ENCODE measurements at places on chromosomes 12 and 14. TPM values are rescaled to one million over a fixed set of nuclear protein-coding genes. Genes with fewer than 3 reads are reported as not detected.
A peak's percentile ranks its signal among the peaks of the same experiment; 100 is the strongest.

- no peak for DNase-seq
These were observed 89.7 kb upstream of the PARP11 start for GRCh38 chr12:3962631-3963483.

- DNase-seq = no peak
These were observed 69.8 kb downstream of the EML1 start for GRCh38 chr14:99863059-99863458.

DNA sequence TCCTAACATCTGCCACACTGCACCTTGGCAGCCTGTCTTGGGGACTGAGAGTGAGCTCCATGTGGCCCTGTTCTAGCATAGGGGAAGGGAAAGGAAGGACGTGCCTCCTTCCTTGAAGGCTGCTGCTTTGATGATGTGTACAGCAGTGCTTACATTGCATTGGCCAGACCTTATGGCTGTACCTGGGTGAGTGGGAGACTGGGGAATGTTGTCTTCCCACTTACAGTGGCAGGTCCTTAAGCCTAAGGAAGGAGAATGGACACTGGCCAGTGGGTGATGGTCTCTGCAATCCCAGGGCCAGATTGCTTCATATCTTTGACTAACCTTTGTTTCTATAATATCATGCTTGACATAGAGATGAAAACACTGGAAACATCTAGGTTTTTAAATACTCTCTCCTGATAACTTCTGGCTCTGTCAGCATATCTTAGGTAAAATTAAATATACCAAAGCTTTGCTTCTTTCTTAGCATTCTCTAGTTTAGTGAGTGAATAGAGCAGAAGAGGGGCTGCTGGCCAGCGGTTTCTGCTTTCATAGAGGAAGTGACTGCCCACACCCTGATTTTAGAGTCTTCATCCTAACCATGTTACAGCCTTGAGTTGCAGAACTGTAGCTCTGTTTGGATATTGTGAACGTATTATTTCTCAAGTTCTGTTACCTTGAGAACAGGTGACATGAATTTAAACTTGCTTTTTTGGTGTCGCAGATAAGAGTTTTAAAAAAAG, 27.2 kb downstream of the KLC1 start:
- DNase-seq = no peak

DNA sequence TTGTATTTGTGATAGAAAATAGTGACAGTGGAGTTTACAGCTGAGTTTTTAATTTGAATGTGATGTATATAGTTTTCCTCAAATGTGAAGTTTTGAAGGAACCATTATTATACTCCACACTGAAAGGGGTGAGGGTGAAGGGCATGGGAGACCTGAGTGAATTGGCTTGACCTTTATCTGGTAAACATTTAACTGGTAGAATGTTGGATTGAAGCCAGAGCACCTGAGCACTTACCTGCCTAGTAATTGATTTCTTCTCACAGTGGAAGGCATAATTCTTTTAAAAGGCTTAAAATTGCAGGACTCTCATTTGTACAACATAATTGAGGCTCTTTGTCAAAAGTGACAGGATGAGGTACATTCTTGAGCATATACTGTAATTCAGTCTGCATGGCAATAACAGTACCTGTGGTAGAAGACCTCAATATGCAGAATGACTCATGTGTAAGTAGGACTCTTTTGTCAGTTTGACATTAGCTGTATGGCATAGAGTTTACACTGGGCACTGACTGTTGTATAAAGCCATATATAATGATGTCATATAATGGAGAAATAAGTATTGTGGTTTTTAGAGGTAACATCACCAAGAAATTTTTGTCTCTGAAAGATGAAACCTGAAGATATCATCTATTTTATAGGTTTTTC, 309.6 kb downstream of the TMTC2 start:
- no peak for DNase-seq

DNA sequence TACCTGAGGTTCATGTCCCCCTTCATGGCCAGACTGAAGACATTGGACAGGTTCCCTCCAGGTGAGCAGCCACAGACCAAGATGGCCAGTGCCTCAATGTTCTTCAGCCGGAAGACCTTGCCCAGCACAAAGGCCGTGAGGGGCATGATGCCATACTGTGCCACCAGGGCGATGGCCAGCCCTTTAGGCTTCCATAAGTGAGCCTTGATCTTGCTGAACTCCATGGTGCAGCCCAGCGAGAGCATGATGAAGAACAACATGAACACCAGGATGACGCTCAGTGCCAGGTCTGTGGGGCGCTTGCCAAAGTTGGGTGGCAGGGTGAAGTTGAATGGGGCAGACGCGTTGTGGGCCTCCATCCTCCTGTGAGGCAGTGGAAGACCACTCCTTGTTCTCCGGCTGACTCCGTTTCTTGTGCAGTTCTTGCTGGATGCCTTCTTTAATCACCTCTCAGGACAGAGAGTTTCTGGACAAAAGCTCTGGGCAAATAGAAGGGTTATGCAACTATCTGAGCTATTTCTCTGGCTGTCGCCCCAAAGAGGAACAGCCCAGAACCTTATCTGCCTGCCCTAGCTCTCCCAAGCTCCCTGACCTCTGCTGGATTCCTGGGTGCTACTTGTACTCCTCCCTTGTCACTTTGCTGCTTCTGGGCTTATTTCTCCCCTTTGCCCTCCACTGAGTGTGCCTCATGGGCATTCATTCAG, at the start of gene SLC10A1:
Gene SLC10A1 (minus strand): TSS at position 445 of the 704 bp plus-strand sequence. CDS start 86 bp downstream, at position 359.
- no peak for DNase-seq

DNA sequence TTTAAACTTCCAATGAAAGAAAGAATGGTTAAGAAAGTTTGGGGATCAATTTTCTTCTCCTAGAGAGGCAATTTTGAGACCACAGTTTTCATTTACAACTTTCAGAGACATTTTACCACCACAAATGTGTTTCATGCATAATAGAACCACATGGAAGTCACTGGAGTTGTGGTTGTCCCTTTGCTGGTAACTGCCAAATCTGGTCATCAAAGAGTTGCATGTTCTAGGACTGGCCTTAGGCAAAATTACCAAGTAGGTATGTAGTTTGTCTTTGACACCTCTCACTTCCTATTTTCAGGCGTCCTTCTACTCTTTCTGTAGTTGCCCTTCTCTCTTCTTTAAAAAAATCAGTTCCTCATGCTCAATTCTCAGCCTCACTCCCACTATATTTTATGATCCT, 54.3 kb upstream of the TMX1 start:
- no peak for DNase-seq

GRCh38 chr12:103529306-103529705, 33.5 kb upstream of the C12orf42 start:
- DNase-seq = peak; percentile 44

- DNase-seq = no peak
These were observed 10.7 kb downstream of the KANSL2 start for GRCh38 chr12:48671231-48671856.

- DNase-seq = no peak
These were observed 340.7 kb downstream of the DPF3 start for GRCh38 chr14:72553161-72553560.

DNA sequence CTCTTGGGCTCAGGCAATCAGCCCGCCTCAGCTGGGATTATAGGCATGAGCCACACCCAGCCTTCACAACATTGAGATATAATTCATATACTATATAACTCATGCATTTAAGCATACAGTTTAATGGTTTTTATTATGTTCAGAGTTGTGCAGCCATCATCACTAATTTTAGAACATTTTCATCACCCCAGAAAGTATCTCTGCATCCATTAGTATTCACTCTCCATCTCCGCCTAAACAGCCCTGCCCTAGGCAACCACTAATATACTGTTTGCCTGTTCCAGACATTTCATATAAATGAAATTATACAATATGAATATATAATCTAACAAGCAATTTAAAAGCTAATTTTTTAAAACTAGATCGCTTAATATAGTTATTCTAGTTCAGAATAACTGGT, 34.7 kb downstream of the TBK1 start:
- DNase-seq = no peak

DNA sequence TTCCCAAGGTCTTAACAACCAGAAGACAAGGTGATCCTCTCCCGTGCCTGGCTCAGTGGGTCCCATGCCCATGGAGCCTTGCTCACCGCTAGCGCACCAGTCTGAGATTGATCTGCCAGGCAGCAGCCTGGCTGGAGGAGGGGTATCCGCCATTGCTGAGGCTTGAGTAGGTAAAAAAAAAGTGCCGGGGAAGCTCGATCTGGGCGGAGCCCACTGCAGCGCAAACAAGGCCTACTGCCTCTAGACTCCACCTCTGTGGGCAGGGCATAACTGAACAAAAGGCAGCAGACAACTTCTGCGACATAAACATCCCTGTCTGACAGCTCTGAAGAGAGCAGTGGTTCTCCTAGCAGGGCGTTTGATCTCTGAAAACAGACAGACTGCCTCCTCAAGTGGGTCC, 104.0 kb downstream of the C14orf39 start:
- no peak for DNase-seq

GRCh38 chr12:122724641-122725243, 5.9 kb downstream of the HCAR1 start:
- no peak for DNase-seq

DNA sequence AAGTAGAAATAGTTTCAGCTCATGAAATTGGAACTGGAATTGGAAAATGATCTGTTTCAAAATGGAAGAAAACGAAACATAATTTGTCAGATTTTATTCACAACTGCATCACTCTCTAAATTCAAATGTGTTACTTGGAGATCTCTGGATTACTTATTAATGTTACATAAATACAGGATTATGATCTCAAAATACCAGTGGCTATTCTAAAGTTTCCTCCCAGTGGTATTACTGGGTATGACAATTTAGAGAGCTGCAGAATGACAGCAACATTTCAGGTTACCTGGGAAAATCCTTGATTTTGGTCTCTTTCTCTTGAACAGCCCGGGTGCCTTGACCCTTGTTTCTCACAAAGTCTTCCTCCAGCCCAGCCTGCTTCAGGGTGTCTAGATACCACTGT, 14.2 kb downstream of the FAM161B start:
- DNase-seq = no peak

DNA sequence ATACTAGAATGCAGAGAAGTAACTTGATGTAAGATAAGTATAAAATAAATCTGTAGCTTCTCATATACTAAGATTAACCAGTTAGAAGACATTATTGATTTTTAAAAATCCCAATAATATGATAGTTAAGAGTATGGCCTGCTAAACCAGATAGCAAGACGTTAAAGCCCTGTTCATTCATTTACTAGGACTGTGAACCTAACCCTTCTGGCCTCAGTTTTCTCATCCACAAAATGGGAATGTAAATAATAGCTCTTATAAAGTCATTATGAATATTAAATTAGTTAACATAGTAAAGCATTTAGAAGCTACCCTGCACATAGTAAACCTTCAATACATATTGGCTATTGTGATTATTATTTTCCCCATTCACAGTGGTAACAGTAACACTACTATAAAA, 6.0 kb upstream of the PRMT5 start:
- DNase-seq = no peak

DNA sequence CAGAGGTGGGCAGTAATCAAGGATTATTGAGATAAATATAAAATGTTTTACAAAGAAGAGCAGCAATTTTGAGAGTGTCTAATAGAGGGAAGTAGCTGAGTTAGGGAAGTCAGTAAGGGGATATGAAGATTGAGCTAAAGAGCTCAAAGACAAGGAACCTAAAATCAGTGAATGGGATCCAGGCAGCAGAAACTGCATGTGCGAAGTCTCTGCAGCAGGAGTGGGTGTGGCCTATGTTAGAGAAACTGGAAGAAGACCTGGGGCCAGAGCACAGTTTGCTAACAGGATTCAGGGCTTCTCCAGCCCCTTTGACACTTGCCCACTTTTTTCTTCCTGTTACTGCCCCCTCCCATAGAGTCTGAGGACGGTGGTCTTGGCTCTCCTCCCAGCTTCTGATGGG, 36.3 kb upstream of the PLXNC1 start:
- no peak for DNase-seq

DNA sequence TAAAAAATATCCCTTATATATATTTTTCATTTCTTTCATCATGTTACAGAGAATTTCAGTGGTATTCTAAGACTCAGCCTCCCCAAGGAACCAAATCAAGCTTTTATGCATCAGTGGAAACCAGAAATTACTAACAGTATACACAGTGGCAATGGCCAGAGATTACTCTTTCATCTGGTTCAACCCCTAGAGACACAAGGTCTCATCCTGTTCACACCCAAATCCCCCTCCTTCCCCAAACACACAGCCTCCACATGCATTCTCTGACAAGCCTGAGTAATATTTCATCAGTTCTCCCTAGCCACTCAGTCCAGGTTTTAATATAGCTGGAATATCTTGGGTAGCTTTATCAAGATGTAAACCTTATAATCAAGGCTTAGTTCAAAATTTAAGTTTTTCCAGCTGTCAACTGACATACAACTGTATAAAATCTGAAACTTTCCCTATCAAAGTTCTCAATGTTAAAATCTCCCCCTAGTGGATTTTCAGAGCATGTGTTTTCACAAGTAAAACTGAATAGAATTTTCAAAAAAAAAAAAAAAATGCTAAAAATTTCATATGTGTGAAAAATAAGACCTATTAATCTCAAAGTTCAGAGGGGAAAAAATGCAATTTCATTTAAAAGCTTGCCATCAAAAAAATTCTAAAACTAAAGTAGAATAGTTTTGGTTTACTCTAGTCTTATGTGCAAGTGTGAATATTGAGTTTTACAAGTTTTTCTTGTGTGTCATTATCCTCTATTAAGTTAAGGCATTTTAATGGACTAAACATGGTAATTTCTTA, 10.5 kb upstream of the SSTR1 start:
- no peak for DNase-seq

GRCh38 chr12:6061660-6062059, 62.8 kb downstream of the VWF start:
- no peak for DNase-seq

DNA sequence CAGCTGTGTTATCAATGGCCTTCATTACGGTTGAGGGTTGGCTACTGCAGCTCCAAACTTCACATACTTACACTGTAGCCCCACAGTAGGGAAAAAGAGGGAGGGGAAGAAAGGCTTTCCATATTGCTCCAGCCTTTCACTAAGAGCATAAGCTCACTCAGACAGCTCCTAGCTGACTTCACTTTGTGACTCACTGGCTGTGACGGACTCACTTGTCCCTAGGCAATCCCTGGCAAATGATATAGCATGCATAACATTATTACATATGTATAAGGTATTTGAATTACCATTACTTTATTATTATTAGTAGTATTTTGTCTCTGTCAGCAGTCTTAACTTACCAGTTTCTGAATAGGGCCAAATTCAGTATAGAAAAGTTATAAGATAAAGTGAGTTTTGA, 350.7 kb downstream of the RMST start:
- DNase-seq = no peak

DNA sequence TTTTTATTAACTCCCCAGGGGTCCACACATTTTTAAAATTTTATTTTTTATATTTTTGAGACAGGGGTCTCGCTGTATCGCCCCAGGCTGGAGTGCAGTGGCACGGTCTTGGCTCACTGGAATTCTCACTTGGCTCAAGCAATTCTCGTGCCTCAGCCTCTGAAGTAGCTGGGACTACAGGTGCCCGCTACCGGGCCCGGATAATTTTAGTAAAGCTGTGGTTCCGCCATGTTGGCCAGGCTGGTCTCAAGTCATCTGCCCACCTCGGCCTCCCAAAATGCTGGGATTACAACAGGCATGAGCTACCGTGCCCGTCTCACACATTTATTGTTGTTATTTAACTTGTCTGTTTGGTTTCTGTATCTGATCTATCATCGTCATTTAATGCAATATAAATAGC, 307.4 kb downstream of the TMTC2 start:
- DNase-seq = no peak

The SIX1 gene
- total RNA-seq = 3.3 TPM

The OR6C2 gene
- not detected for total RNA-seq

The TAS2R8 gene
- total RNA-seq = not detected

The KRT80 gene
- total RNA-seq = 19.4 TPM

Measured in kidney epithelial cell (primary cell).